ENCODE measurements at places on chromosomes 5 and 9.

DNA sequence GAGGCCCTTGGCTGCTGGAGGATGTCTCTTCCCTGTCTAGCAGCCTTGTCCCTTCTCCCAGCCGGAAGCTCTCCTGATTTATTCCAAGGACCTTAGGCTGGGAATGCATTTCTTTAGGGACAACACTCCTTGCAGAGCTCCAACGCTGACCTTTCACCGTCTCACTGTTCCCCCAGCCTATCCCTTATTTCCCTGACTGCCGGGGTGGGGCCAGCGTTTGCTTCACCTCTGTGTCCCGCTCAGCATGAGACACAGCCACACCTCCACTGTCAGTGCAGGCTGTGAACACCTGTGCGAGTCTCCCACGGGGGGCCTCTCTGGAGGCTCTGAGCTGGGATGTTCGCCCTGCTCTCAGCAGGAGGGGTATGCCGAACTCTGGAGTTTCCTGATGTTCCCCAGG lies 106.2 kb upstream of the FCN2 start:
- no peak for DNase-seq

DNA sequence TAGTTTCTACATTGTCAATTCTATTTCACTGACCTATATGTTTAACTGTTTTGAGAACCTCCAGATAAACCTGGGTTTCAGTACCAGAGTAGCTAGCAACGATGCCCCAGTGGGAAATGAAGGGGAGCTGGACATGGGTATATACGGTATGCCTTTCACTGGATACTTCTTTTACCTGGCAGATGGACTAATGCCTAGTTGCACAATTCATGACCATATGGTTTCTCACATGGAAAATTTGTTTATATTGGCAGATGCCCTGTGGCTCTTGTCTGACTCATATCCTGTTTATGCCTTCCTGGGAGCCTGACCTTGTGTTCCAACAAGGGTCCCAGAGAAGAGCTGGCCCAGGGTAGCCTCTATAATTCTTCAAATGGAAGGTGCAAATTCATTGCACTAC lies 144.1 kb downstream of the MAT2B start:
- no peak for DNase-seq

DNA sequence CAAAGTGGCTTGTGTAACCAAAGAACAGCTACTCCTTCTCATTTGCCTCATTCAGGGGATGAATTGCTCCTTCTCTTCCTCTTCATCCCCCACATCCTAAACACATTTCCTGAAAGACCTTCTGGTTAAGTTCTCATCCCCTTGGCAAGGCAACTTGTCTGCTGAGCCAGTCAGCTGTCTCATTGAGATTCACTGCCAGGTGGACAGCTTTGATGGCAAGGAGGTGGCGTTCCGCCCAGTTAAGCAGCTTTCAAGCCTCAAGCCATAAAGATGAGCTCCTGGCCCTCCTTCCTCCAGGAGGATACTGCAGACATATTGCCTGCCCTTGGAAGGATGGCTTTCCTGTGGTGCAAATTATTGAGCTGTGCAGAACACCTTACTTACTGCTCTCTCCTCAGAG lies 448.6 kb upstream of the MPDZ start:
- no peak for DNase-seq

DNA sequence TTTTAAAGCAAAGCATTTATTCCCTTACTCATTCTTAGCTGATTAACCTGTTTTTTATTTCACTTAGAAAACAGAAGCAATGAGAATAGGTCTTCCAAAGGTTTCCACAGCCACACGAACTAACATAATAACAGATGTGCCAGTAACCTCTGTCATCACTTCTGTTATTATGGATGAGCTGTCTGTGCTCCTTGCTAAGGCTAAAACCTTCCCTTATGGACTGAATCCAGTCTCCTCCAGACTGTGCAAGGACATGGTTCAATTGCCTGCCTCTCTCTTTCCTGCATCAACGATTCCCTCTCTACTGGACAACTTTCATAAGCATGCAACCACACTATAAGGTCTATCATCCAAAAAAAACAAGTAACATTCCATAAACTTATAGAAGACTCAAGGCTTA lies 1446.2 kb downstream of the MAT2B start:
- no peak for DNase-seq

GRCh38 chr5:154761046-154761736 lies 6.0 kb downstream of the LARP1 start:
- DNase-seq = no peak

DNA sequence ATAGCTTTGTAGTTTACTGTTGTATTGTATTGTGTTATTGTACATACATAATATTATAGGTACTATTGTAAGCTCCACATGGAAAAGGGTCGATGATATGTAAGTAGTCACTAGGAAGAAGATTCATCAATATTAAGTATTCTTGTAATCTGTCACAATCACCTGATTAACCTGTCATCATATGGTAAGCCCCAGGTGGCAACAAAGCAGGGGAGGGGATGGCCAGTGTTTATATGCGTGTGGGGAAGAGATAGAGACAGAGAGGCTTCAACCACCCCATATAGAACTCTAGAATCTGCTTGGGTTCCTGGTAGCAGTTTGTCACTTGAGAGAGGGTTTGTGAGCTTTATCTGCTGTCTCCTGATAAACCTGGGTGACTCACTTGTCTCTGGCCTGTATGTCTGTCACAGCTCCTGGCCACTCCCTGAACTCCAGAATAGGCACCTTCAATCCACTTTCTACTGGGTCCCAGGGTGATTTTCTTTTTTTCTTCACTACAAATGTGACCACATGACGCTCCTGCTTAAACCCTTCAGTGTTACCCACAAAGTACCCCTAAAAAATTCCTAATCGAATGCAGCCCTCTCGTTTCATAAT lies 48.9 kb upstream of the CPEB4 start:
- DNase-seq = no peak

DNA sequence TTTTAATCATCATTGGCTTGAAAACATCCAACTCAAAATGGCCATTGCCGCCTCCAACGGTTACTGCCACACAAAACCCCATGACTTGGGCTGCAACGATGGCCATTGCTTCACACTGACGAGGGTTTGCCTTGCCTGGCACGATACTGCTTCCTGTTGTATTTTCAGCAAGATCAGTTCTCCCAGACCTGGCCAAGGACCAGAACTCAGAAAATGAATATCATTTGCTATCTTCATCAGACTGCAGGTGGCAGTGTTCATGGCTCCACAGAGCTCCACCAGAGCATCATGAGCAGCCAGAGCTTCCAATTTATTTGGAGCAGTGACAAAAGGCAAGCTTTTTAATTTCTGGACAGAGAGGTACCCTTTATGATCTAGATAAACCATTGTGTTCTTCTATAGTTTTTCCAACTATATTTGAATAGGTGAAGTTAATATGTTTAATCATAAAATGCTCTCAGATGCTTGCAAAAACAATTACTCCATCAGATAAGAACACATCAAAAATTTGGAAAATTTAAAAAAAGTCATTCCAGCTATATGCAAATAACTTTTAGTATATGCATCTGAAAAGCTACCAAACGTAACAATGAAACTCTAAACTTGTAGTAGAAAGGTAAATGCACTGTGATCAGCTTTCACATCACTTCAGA lies 10.4 kb downstream of the AMACR start:
- DNase-seq = no peak

DNA sequence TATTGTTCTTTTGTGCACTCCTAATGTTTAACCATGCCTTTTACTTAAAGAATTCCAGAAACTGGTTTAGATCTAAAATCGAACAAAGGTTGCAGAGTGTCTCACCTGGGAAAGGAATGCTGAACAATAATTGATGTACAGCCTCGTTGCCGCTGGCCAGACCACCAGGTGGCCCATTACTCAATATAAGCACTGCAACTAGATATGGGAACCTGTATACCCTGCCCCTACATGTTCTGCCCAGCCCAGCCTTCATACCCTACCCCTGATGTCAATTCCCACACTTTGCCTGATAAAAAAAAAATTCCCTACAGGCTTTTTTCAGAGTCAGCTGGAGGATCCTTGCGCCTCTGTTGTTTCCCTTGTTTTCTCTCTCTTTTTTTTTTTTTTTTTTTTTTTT lies 13.8 kb downstream of the HINT1 start:
- no peak for DNase-seq

GRCh38 chr5:154860765-154861164 lies 2.3 kb downstream of the CNOT8 start:
- no peak for DNase-seq

GRCh38 chr9:131704141-131704983 lies 35.5 kb downstream of the RAPGEF1 start:
- no peak for DNase-seq

DNA sequence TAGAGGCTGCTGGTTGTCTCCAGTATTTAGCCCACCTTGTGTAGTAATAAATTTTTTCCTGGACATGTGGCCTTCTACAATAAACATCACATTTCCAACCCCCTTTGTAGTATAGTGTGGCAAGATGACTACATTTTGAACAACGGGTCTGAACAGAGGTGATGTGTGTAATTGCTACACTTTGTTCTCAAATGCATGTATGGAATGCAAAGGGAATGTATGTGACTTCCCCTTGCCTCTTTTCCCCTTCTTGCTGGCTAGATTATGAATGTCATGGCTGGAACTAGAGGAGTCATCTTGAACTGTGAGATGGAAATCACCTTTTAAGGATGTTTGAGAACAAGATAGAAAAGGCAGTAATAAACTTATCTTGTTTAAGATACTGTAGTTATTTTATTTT lies 54.5 kb downstream of the PRR16 start:
- DNase-seq = no peak

DNA sequence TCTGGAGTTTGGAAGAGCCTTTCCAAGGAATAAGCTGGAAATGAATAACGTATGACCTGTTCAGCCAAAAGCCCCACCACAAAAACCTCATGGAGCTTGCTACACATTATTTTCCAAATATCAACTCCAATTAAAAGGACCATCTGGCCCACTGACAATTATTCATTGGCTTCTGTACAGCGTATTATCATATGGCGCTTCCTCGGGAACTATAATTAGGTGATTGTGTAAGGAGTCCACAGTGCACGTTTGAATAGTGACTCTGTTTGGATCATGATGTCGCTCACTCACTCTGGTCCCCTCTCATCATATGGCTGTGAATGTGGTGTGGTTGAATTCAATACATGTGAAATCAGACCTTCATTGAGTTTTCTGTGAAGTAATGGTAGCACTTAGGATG lies 52.1 kb downstream of the GDNF start:
- no peak for DNase-seq

DNA sequence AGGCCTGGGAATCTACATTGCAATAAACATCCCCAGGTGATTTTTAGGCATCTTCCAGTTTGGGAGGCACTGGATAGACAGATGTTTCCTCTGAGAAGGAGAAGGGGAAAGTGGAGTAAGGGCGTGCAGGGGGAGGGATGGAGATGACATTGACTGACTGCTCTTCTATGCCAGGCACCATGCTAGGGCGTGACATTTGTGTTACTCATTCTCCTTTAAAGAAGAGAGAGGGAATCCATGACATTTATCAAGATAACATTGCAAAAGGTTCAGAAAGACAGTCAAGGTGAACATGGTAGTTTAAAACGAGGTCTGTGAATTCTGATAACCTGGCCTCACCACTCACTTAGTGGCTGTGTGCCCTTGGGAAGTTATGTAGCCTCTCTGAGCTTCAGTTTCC lies 35.8 kb downstream of the FGF1 start:
- no peak for DNase-seq

DNA sequence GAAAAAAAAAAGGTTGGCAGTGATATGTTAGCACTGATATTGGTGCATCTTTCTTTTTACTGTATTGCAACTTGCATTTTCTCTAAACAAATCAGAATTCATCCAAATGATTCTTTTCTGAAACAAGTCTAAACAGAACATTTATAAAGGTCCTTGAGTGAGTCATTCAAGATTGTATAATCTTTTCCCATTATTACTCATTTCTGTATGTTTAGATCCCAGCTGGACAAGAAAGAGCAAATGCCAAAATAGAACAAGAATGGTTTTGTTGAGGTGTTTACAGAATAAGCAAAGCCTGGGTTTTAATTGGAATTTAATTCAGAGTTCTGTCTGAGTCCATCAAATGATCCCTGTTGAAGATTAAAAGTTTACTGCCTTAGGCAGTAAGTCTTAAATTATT lies 112.3 kb downstream of the VCAN start:
- DNase-seq = no peak

GRCh38 chr5:26339576-26339975 lies 698.8 kb downstream of the CDH9 start:
- DNase-seq = no peak

All from stimulated activated CD8-positive, alpha-beta memory T cell treated with anti-CD3 and anti-CD28 coated beads, Interleukin-15, amount 100 ng/mL, for 1 hour (primary cell).